ENCODE measurements at places on chromosomes 13 and 19. TPM values are rescaled to one million over a fixed set of nuclear protein-coding genes. Genes with fewer than 3 reads are reported as not detected.

Gene PRR12
- total RNA-seq, result 0.87 TPM

Gene ZNF284
- 3.5 TPM for total RNA-seq

Gene LRRC4B
- 6.3 TPM for total RNA-seq

Gene ATXN8OS
- not detected for total RNA-seq

Gene MADCAM1
- not detected for total RNA-seq

Gene ALOX5AP
- not detected for total RNA-seq

Gene NEK3
- 8.1 TPM for total RNA-seq
